ENCODE measurements at places on chromosomes 11 and 22.
A peak's percentile ranks its signal among the peaks of the same experiment; 100 is the strongest.

DNA sequence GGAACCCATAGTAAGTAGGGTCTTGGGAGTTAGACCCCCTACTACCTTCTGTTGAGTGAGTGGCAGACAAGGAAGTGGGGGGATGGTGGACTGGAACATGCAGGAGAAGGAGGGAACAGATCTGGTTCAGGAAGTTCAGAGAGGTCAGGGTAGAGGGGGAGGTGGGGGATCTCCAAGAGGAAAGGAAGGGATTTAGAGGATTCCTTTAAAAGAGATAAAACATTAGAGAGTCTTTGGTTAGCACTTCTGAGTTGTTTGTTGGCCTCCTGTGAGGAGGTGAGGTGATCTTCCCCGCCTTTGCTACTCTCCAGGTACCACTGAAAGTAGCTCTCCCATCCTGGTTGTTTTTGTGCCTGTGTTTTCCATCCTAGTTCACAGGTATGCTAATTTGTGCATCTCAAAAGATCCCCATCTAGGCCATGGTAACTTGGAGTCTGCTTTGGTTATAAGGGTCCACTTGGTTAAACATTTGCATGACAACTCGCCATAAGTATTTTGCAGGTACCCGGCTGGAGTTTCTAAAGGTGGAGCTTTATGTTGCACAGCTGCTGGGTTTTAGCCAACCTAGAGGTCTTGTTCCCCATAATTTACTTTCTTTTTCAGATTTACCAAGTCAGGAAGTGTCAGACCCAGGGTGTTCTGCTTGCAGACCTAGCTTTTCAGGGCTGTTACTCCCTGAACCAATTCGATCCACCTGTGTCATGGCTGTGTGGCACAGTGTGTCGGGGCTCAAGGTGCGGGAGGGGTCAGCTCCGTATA lies 79.3 kb upstream of the SORL1 start:
- peak; percentile 44 for DNase-seq

DNA sequence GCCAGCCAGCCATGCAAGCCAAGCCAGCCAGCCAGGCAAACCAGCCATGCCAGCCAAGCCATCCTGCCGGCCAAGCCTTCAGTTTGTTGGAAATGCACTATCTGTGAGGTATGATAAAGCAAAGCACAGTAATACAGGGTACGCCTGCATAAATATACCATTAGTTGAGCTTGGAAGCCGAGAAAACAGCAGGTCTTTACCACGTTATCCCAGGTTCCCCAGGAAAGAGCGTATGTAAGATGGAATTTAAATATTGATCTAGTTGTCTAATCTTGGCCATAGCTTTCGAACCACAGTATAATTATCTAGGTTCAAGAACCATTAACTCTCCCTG lies 24.2 kb downstream of the CCT8L2 start:
- DNase-seq = no peak

DNA sequence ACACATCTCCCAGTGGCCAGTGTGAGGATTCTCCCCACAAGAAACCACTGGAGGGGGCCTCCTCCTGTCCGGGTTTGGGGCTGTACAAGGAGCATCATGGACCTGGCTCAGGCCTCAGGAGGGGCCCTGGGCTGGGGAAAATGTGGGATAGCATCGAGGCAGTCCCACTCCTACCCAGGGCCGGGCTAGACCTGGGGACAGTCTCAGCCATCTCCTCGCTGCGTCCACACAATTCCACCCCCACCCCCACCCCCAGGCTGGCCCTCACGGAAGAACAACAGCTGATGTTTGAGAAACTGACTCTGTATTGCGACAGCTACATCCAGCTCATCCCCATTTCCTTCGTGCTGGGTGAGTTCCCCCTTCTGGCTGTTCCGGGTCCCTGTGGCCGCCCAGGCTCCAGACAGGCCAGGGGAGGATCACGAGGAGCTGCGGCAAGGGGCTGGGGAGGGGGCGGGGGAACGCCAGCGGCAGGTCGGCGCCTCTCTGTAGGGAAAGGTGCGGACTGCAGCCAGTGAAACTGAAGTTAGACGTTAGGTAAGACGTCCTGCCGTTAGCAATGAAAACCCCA lies 4.8 kb downstream of the BEST1 start:
- DNase-seq = no peak

DNA sequence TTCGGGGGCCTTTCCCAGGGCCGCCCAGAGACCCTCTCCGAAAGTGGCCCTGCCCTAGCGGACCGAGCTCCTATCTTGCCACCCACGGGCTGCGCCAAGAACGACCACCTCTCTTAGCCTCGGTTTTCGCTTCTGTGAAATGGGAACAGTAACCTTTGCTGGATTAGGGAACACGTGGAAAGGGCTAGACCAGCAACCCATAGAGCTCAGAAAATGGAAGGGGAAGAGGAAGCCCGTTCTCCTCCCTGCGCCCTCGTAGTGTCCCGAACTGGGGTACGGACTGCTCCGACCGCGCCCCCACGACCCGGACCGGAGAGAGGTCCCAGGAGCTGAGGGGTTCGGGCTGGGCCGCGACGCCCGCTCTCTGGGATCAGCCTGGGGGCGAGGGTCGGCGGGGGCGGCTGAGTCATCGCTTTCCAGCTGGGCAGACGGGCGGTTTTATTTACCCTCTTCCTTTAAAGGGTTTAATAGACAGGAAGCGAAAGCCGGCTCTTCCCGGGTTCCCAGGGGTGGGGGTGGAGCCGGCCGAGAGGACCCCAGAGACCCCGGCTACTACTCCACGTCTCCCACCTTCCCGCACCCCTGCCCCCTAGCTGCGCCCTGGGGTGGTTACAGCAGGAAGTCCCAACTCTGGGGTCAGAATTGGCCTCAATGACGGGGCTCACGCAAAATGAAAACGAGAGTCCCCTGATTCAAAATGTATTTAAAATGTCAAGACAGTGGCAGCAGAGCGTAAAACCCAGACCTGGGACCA lies 907 bp upstream of the PHLDA2 start:
- DNase-seq = peak; percentile 89

DNA sequence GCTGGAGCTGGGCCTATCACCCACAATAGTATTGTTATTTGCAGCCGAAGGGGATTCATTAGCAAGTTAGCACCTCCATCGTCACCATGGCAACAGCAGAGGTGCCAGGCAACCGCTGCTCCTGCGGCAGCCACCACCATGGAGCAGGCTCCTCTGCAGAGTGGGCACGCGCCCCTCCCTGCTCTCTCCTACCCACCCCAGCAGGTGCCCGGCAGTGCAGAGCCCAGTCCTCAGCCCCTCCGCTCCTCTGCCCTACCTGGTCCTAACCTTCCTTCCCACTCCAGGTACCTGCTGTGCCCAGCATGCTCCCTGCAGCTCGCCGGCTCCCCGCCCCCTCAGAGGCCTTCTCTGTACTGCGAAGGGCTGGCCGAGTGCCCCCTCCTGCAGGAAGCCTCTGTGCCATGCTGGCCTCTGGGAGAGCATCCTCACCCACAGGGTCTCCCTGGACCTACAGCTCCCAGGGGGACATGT lies 3.6 kb downstream of the DUSP8 start:
- no peak for DNase-seq

DNA sequence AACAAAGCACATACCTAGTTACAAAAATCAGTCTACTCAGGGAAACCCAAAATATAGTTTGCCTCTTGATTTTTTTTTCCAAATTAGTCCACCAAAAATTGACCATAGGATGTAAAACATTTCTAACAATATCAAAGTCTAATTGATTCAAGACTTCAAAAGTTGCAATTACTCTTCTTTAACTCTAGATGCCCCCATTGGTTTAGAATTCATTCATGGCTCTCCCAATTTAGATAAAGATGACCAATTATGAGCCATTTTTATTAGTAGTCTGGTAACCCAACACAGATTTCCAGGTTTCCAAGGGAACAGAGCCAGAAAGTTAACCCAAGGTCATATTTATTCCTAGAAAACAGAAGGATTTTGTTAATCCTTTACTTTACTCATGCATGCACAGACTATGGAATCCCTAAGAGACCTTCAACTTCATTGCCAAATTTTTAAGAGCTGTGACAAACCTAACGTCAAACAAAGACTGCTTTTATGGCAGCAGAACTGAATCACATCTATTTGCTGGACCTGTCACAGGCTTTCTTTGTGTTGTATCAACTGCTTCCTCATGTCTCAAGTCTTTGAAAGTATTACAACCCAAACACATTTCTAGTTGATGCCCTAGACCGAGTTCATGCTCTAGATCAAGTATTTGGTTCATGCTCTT lies 55.3 kb downstream of the C22orf42 start:
- DNase-seq = no peak

DNA sequence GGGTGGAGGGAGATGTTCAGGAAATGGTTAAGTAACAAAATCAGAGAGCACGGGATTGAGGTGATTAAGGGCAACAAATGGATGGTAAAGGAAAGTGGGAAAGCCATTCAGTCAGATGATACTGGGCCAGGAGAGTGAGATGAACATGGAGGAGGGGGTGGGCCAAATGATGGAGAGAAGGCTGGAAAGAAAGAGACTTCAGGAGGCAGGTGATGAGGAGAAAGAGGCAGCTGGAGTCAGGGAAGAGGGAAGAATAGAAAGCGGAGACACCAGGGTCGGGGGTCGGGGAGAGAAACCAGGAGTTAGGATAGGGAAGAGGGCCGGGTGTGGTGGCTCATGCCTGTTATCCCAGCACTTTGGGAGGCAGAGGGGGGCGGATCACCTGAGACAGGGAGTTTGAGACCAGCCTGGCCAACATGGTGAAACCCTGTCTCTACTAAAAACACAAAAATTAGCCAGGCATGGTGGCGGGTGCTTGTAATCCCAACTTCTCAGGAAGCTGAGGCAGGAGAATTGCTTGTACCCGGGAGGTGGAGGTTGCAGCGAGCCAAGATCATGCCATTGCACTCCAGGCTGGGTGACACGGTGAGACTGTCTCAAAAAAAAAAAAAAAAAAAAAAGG lies 4.7 kb upstream of the KDM2A start:
- DNase-seq = no peak

DNA sequence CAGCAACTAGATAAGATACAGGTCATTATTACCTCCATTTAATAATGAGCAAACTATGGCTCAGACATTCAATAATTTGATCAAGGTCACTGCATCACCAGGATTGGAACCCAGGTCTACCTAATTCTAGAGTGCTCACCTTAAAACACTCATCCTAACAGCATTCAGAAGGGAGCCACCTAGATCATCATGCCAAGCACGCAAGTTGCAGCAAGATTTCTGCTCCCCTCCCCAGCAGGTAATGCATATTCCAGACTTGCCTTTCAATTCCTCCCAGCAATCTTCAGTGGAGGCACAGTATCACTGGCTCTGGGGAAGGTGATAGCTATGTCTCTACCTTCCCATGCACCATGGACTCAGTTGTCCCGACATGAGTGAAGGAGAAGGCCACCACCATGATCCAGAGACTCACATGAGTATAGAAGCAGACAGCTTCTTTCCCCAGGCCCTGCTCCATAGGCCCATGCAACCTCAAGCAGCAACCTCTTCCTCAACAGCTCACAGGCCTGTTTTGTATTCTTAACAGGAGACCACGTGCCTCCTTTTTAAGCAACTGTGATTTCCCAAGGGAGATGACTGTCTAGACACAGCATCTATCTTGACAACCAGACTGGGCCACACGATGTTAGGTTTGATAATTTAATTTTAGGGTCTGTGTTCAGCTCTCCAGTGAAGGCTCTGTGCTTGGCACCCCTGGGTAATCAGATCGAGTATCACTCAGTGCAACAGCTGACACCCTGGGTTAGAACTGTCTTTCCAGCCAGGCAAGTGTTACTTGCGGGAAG lies 36.4 kb downstream of the RAB30 start:
- no peak for DNase-seq

GRCh38 chr22:27431896-27432295 lies 369.7 kb downstream of the MN1 start:
- DNase-seq = no peak

GRCh38 chr11:101003468-101003867 lies 126.1 kb downstream of the PGR start:
- no peak for DNase-seq

- no peak for DNase-seq
These were observed 205.2 kb upstream of the KIRREL3 start for GRCh38 chr11:127205688-127206217.

GRCh38 chr11:102367364-102367763 lies 20.4 kb downstream of the BIRC2 start:
- DNase-seq = no peak

DNA sequence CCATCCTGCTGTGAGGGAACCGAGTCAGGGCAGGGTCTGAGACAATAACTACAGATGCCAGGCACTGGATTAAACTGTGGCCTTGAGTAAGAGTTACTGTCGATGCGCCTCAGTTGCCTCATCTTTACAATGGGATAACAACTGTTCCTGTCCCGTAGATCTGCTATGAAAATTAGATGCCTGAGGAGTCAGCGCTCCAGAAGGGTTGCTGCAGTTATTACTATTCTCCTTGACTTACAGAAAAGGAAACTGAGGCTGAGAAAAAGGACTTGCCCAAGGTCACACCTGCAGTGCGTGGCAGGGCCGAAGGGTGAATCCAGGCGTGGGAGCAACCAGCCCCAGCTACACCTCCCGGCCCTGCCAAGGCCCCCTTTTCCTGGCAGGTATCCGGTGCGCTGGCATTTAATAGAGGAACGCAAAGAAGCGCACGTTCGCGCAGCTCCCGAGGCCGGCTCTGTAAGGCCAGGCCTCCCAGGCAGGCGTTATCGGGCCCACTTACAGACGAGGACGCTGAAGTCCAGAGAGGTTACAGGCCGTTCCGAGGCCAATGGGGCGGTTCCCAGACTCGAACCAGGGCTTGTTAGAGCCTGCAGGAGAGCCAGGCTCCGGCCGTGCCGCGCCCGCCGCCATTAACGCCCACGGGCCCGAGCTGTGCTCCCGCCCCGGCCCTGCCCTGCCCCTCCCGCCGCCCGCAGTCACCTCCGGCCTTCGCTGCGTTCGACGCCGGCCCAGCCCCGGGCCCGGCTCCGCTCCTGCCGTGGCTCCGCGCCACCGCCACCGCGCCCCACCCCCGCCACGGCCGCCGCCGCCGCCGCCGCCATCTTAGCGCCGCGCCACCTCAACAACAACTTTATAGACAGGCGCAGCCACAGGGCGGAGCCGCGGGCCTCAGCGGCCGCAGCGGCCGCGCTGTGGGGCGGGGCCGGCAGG lies at the start of gene C11orf68:
Gene C11orf68, minus strand, starts transcription at position 852 of the 930 bp plus-strand sequence. Its CDS starts 31 bp downstream, at position 821.
- DNase-seq = no peak

- no peak for DNase-seq
These were observed 379.9 kb downstream of the TTC28 start for GRCh38 chr22:28299753-28300152.

DNA sequence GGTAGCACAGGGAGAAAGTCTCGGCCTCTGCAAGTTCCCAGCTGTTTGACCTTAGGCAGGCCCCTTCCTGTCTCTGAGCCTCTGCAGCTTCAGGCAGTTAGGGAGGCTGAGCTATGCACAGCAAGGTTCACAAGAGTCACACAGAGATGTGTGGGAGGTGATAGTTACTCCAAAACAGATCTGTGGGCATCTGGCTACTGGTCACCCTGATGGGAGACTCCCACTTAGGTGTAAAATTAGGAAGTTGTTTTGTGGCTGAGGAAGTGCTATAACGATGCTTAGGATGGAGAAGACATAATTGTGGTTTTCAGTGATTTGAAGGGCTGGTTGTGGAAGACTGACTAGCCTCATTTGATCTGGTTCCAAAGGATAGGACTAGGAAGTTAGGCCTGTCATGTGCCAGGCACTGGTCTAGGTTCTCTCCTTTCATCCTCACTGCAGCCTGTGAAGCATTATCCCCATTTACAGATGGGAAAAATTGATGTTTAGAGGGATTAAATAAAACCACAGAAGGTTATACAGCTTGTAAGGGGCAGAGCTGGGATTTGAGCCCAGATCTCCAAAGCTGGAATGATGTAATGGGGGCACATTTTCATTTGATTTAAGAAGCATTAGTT lies 13.5 kb downstream of the ACO2 start:
- DNase-seq = no peak

- no peak for DNase-seq
These were observed 159.9 kb upstream of the GRK3 start for GRCh38 chr22:25404556-25404927.

- DNase-seq = no peak
These were observed 1.3 kb upstream of the SC5D start for GRCh38 chr11:121291319-121291718.

- DNase-seq = no peak
These were observed 14.0 kb upstream of the POU2AF1 start for GRCh38 chr11:111393096-111393495.
